Ureter (tissue), 1 donor: ENCODE measurements at places on chromosomes 2 and 18. TPM values are rescaled to one million over a fixed set of nuclear protein-coding genes. Genes with fewer than 3 reads are reported as not detected.

GRCh38 chr2:179322289-179322688 is 57.7 kb upstream of the SESTD1 start:
- DNase-seq, result no peak

DNA sequence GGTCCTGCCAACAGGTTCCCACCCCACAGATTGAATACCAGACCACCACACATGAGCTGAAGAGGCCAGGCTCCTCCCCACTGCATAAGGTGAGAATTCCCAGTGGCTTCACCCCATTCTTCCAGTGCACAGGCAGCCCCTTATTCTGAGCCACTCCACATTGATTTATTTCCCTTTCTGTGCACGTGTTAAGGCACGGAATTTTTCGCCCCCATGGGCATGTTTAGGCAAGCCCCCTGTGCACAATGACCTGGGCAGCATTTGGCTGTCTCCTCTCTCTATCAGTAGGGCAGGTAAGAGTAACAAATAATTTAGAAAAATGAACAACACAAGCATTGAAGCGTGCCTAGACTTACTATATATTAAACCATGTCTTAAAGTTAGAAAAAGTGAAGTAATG is 15.2 kb upstream of the CHAC2 start:
- DNase-seq, result no peak

GRCh38 chr2:70620020-70620419 is 66.4 kb upstream of the TGFA start:
- DNase-seq, result no peak

GRCh38 chr2:150165988-150166312 is 321.5 kb downstream of the RND3 start:
- no peak for DNase-seq

DNA sequence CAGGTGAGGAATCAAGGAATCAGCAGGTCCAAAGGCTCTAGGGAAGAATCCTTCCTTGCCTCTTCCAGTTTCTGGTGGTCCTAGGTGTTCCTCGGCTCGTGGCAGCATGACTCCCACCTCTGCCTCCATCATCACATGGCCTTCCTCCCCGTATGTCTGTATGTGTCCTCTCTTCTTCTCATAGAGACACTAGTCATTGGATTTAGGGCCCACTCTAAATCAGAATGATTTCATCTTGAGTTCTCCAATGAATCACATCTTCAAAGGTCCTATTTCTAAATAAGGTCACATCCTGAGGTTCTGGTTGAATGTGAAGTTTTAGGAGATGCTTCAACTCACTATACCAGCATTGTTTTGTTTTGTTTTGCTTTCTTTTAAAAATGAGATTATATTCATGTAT is 11.1 kb upstream of the AGFG1 start:
- DNase-seq, result no peak

DNA sequence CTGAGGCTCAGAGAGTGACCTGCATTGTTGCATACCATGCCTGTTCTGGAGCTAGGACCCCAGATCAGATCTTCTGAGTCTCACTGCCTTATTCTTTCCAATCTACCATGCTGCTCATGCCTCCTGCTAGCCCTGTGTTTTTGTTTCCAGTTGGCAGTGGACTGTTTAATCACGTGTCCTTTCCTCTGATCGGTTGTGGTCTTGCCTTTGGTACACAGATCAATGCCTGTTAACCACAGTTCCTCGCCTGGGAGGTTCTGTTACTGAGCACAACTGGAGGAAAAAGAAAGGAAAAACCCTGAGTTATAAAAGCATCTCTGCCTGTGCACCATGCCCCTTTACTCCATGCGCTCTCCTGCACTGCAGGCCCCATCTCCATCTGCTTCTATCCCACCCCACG is 329.1 kb downstream of the SETBP1 start:
- no peak for DNase-seq

DNA sequence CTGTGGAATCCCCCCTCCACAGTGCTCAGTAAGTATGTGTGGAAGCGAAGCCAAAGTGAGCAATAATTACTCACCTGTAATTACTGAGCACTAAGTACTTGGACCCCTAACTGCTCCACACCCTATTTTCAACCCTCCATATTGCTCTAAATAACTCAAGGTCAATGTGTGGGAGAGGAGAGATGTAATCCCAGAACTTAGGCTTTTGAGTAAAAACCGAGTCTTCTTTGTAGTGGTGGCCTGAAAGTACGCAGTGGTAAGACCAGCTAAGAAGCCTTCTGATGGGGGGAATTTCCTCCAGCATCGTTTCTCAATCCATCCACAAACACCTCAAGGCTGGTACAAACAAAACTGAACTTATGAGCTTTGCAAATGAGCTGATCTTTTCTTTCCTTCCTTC is 551.6 kb downstream of the ZEB2 start:
- no peak for DNase-seq

DNA sequence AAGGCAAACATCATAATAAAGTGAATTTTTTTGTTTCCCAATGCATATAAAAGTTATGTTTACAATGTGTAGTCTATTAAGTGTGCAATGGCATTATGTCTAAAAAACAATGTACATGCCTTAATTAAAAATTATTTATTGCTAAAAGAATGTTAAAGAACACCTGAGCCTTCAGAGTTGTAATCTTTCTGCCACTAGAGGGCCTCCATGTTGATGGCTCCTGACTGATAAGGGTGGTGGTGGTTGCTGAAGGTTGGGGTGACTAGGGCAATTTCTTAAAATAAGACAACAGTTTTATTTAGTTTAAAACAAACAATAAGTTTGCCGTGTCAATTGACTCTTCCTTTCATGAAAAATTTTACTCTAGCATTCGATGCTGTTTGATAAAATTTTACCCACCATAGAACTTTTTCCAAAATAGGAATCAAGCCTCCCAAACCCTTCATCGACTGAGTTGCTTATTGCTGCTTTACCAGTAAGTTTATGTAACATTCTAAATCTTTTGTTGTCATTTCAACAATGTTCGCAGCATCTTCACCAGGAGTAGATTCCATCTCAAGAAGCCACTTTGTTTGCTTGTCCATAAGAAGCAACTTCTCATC is 32.3 kb downstream of the MAP3K2 start:
- no peak for DNase-seq

GRCh38 chr2:39504790-39505335 is 67.8 kb upstream of the MAP4K3 start:
- DNase-seq, result no peak

DNA sequence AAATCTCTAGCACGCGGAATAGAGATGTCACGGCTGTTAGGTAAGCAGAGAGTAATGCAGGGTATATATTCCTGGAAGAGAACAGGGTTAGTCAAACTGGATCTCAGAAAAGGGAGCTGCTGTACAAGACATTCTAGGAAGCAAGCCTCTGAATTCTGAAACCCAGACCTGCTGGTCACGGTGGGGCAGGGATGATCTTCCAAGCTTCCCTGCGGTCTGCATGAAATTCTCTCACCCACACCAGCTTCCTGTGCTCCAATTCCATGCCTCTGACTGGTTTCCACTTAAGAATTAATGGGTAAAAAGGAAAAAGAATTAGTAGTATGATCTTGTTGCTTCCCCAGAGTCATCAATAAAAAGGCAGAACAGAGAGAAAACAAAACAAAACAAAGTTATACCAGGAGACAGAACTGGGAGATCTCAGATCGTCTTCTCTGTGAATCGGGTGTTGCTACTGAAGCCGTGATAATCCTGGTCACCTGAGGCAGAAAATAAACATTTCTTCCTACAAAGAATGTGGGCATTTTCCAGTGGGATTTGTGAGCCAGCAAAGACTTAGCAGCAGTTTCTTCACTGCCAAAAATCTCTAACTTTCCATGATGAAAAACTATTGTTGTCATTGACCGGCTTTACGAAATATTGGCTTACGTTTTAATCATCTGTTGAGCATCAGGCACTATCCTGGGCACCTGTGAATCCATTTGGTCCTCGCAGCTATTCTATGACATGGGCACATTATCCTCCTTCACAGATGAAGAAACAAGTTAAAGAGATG is 5.3 kb upstream of the CYP27C1 start:
- DNase-seq, result no peak

DNA sequence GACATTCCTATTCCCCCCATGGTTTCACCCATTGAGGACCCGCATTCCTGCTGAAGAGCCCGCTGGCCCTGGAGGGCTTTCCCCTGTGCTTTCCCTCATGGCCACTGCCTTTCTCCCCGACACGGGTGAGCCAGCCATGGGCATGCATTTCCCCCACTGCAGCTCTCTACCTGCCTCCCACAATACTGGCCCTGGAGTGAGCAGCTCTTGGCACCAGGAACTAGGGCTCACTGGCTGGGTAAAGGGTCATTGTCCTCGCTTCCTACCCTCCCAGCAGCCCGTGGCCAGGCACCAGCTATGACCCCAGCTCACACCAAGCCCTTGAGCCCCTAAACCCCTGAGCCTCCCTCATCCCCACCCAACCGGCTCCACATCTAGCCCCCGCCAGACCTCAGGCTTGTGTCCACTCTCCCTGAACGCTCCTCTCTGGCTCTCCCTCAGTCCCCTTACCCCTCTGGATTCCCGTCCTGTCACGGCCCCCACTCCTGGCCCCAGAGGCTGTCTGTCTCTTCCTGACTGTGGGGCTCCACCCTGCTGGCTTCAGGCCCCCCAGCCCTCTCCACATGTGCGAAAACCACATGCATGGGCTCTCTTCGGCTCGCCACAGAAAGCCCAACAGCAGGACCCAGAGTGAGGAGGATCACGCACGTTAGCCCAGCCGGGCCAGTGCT is 199.8 kb downstream of the ZFP36L2 start:
- no peak for DNase-seq

GRCh38 chr18:44060197-44060596 is 620.5 kb upstream of the SETBP1 start:
- DNase-seq, result no peak

DNA sequence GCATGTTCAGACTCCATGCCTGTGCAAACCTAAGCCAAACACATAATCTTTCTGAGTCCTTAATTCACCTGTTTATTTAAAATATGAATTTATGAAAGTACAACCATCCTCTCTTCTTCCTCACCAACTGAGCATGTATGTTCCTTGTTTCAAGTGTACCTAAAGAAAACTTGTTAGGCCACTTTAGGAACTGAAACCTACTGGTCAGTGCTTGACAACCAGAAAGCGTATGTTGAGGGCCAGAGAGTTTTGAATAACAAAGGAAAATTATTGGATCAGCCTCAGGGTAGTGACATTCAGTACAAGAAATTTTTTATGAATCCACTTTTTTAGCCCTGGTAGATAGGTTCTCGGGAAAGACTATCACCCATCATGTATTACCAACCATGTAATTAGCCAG is 847.6 kb upstream of the CELF4 start:
- DNase-seq, result no peak

GRCh38 chr2:67466734-67467133 is 69.6 kb downstream of the ETAA1 start:
- no peak for DNase-seq

GRCh38 chr2:150327564-150328489 is 159.6 kb downstream of the RND3 start:
- no peak for DNase-seq

DNA sequence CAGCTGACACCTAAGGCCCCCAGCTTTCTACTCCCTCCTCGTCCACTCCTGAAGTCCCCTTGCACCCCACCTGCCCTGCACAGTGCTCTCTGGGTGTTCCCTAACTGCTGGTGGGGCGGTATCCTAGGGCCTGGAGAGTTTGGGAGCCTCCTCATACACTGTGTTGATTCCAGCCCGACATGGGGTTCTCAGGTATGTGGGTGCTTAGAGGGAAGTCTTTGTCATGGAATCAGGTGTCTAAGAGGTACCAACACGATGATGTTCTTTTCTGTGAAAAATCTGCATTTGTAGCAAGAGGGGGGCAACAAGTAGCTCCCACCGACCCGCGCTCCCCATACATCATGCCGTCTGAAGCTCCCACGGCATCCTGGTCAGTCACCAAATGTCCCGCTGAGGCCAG is 96.8 kb upstream of the SMAD7 start:
- DNase-seq, result no peak

DNA sequence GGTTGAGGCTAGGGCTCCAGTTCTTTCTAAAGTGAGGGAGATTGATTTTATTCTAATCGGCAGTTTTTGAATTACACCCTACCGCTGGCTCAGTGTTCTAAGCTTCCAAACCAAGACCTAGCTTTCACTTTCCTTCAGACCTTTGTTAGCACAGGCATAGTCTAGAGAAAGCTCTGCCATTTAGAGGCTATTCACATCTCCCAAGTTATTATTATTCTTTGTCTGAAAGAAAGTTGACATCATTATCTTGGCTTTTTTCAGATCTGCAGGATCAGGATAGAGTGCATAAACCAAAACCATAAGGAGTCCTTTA is 276.8 kb downstream of the ASXL3 start:
- DNase-seq, result no peak

GRCh38 chr18:77093586-77093985 is 39.0 kb downstream of the MBP start:
- DNase-seq, result no peak

DNA sequence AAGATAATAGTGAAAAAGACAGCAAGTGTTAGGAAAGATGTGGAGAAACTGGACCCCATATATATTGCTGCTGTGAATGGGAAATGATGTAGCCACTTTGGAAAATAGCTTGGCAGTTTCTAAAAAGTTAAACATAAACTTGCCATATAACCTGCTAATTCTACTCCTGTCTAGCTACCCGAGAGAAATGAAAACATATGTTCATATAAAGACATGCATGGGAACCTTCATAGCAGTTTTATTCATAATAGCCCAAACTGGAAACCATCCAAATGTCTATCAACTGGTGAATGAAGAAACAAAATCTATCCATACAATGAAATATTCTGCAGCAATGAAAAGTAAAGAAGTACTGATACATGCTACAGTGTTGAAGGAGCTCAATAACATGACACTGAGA is 50.4 kb upstream of the NABP1 start:
- DNase-seq, result no peak

DNA sequence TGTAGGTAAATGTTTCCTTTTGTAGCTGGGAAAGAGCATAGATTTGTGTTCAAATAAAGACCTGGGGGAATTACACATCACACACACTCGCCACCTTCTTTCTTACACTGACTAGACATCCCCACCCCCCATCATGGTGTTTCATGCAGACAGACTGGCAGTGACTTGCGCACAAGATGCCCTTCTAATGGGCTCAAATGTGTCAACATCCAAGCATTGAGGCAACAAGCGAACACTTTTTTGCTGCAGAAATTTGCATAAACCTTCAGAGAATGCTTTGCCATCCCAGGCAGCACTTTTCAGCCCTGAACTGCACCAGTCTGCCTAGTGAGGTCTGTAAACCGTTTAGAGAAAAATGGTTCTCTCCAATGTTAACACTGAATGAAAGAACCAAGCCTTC is 4.5 kb downstream of the HOXD8 start:
- no peak for DNase-seq

GRCh38 chr2:233449081-233449901 is 95.0 kb downstream of the DGKD start:
- DNase-seq, result no peak

- DNase-seq, result no peak
These were observed 259.4 kb downstream of the RAD51AP2 start for GRCh38 chr2:17258861-17259260.

- DNase-seq, result no peak
These were observed 234.4 kb upstream of the FIGN start for GRCh38 chr2:163970058-163970813.

- DNase-seq, result no peak
These were observed 32.9 kb upstream of the EHBP1 start for GRCh38 chr2:62672601-62673000.

The RBFA gene
- 35.7 TPM for total RNA-seq

The SCN1A gene
- not detected for total RNA-seq

The MCEE gene
- 26.3 TPM for total RNA-seq

The GTF2A1L gene
- total RNA-seq, result not detected

The CNNM4 gene
- 16.0 TPM for total RNA-seq

The IL1R2 gene
- 5.9 TPM for total RNA-seq

The CD302 gene
- 25.2 TPM for total RNA-seq

The CFAP53 gene
- 0.81 TPM for total RNA-seq

The PPP1R7 gene
- total RNA-seq, result 73.4 TPM

The KCNS3 gene
- total RNA-seq, result 20.3 TPM

The SP140L gene
- 39.0 TPM for total RNA-seq
